ENCODE measurements at places on chromosomes 2 and 18.

- no peak for DNase-seq
Measured at GRCh38 chr2:144894612-144895599, 375.0 kb upstream of the ZEB2 start.

DNA sequence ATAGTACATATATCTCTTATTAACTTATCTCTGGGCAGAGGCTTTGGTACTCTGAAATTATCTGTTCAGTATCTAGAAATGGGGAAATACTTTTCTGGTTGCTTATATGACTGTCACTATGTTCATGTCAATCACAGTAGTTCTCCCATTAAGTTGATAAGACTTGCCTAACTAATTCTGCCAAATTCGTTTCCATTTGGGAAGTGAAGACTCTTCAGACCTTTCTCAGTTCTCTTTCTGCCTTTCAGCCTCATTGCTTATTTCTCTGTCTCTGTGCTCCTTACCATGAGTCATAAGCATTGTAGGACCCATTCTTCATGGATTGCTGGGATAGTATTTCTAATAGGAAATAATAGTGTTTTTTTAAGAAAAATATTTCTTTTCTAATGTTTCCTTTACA lies 113.5 kb downstream of the PHLPP1 start:
- no peak for DNase-seq

GRCh38 chr2:48734576-48735303 lies 20.8 kb downstream of the LHCGR start:
- no peak for DNase-seq

GRCh38 chr18:13241893-13242175 lies 23.3 kb downstream of the LDLRAD4 start:
- DNase-seq = no peak

- DNase-seq = no peak
Measured at GRCh38 chr2:224354632-224355211, 47.2 kb downstream of the FAM124B start.
